ENCODE measurements at places on chromosomes 5 and 9.

- DNase-seq = no peak
Measured at GRCh38 chr5:172395483-172395882, 58.8 kb downstream of the SH3PXD2B start.

GRCh38 chr5:6714226-6715041, 1.2 kb downstream of the TENT4A start:
- DNase-seq = no peak

DNA sequence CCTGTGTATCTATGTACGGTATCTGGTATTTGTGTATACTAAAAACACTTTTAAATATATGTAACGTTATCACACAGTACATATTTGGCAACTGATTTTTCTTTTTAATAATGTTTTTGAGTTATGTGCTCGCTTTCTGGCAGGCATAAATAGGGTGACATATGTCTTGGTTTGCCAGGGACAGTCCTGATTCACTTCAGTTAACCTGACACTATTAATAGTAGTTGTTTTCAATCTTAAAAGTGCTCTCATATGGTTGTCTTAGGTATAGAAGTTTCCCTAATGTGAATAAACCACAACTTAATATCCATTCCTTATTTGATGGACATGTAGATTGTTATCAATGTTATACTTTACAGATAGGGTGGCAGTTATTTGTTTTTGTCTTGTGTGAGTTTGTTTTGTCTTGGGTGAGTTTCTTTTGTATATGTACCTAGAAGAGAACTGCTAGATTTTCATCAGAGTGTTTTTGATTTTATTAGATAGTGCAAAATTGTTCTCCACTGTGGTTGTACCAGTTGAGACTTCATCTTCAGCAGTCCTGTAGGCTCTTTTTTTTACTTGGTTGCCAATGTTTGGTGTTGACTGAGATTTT, 7.9 kb downstream of the G3BP1 start:
- DNase-seq = no peak

GRCh38 chr9:4124266-4124665, 175.6 kb downstream of the GLIS3 start:
- DNase-seq = no peak

DNA sequence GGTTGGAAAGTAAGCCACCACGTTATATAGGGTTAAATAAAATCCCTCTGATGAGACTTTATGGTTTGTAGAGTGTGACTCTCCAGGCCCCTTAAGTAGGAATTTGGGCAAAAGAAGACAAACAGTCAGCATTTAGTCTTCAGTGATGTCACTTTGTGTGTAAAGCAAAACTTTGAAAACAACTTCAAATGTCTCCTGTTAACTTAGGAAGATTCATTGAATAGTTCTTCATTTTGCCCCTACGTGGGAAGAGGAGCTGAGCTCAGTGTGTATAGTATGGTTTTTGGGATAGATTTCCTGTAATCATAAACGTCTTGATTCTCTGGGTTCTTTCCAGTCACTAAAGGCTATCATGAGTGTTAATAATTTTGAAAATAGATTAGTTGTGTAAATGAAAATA, 101.3 kb downstream of the GADD45G start:
- DNase-seq = no peak

GRCh38 chr5:113330533-113331208, 104.1 kb downstream of the TSSK1B start:
- peak; percentile 23 for DNase-seq

All from epithelial cell of proximal tubule (primary cell).